ENCODE measurements at places on chromosomes 3 and 15. TPM values are rescaled to one million over a fixed set of nuclear protein-coding genes. Genes with fewer than 3 reads are reported as not detected.

C2CD4A gene
- not detected for total RNA-seq

STRA6 gene
- 0.18 TPM for total RNA-seq

LEKR1 gene
- total RNA-seq = 0.16 TPM

CYP11A1 gene
- total RNA-seq = 1.3 TPM

NR2E3 gene
- total RNA-seq = not detected

LINS1 gene
- 24.2 TPM for total RNA-seq

TRPC1 gene
- 1.9 TPM for total RNA-seq

TEX9 gene
- total RNA-seq = 0.16 TPM

PLAAT1 gene
- total RNA-seq = 1.4 TPM

FAM43A gene
- 17.6 TPM for total RNA-seq

CADPS gene
- total RNA-seq = not detected

PLSCR5 gene
- total RNA-seq = not detected

EHHADH gene
- total RNA-seq = 3.1 TPM

AP3B2 gene
- 0.11 TPM for total RNA-seq

KLF15 gene
- total RNA-seq = 0.50 TPM

COL6A6 gene
- total RNA-seq = not detected

TM4SF18 gene
- total RNA-seq = 2.4 TPM

MYRIP gene
- total RNA-seq = 0.11 TPM

NME9 gene
- total RNA-seq = 0.13 TPM

SPINK8 gene
- total RNA-seq = not detected

GNAT1 gene
- total RNA-seq = not detected

ADCY5 gene
- total RNA-seq = 0.16 TPM

ARIH2 gene
- total RNA-seq = 85.5 TPM

LINGO1 gene
- total RNA-seq = not detected

HTR3E gene
- not detected for total RNA-seq

TICRR gene
- 8.6 TPM for total RNA-seq

CTXN2 gene
- total RNA-seq = not detected

JMJD7 gene
- total RNA-seq = 9.4 TPM

GASK1A gene
- total RNA-seq = not detected

BCL2A1 gene
- total RNA-seq = not detected

CAND2 gene
- 1.5 TPM for total RNA-seq

SAMD7 gene
- not detected for total RNA-seq

ZIC4 gene
- total RNA-seq = not detected

TRPM1 gene
- 0.08 TPM for total RNA-seq

OR5K2 gene
- total RNA-seq = not detected

FAM81A gene
- 2.8 TPM for total RNA-seq

OXSR1 gene
- total RNA-seq = 37.3 TPM

CPB1 gene
- not detected for total RNA-seq

COMMD2 gene
- total RNA-seq = 62.8 TPM

CLDN1 gene
- 2.4 TPM for total RNA-seq

ROPN1B gene
- total RNA-seq = not detected
